Left cardiac atrium (tissue), 4 donors: ENCODE measurements at places on chromosomes 11 and 22.

DNA sequence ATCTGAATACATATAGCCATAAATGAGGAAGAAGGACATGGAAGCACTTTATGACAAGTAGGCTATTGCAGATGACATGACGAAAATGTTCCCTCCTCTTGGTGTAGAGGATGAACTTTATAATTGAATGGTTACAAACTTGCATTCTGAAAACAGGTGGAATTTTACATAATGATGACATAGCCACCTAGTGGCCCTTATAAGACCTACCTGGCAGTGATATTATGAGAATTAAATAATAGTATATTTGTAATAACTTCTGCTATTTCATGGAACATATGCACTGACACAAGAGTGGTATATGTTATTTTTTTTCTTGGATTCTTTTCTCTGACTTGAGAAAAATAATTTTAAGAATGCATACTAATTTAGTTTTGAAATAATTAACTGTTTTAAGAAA lies 22.9 kb downstream of the TRIM22 start:
- no peak for DNase-seq

- DNase-seq, result no peak
These were observed 86.4 kb downstream of the MYO18B start for GRCh38 chr22:25828422-25828821.

DNA sequence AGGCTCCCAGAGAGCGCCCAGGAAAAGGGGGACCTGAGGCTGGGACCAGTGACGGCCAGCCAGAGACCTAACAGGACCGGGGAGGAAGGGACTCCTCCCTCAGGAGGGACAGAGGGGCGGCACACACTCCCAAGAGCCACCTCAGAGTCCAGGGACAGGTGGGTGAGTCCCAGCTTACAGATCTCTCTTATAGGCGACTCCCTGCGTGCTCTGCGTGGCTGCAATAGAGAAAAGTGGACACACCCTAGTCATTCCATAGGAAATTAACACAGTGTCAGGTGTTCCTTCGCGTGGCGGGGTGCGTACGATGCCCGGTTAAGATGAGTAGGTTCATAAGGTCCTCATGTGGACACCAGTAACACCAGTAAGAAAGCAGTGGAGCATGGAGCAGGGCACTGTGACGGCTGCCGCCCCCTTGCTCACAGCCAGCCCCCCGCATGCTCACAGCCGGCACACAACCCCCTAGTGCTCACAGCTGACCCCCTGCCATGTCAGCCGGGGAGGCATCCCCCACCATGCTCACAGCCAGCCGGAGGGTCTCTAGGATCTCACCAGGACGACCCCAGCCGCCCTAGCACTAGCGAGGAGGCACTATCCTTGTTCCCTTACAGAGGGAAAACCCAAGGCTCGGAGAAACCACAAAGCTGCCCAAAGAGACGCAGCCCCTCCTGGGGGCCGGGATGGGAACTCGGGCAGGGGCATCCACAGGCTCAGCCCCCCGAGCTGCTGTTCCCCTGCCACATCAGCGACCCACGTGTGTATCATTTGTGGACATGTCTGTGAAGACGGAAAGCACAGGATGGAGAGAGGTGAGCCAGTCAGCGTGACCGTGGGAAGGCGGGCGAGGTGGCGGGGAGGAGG lies 426.8 kb downstream of the TBC1D22A start:
- no peak for DNase-seq

DNA sequence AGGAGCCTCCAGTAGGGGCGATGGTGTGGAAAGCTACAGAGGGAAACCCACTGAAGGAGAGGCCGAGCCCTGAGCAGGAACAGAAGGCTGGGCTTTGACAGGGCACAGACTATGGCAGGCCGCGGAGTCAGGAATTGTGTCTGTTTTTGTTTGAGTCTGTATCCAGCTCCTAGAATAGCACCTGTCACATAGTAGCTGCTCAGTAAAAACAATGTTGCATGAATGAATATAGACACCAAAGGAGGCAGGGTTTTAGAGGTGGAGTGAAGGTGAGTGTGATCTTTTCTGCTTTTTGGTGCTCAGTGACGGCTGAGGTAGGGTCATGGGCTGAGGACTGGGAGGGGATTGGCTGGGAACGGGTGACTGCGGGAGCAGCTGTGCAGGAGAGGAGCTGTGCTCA lies 18.5 kb upstream of the APOBEC3A start:
- no peak for DNase-seq

- no peak for DNase-seq
These were observed 433.4 kb downstream of the BRD1 start for GRCh38 chr22:49394116-49394785.

- no peak for DNase-seq
These were observed 52.5 kb upstream of the SLC36A4 start for GRCh38 chr11:93250326-93250725.

- DNase-seq, result no peak
These were observed 116.9 kb downstream of the STK33 start for GRCh38 chr11:8477151-8477550.

- DNase-seq, result no peak
These were observed 102.0 kb downstream of the ZNF280B start for GRCh38 chr22:22406445-22407027.

GRCh38 chr11:73931039-73931645 lies 19.7 kb upstream of the DNAJB13 start:
- no peak for DNase-seq

DNA sequence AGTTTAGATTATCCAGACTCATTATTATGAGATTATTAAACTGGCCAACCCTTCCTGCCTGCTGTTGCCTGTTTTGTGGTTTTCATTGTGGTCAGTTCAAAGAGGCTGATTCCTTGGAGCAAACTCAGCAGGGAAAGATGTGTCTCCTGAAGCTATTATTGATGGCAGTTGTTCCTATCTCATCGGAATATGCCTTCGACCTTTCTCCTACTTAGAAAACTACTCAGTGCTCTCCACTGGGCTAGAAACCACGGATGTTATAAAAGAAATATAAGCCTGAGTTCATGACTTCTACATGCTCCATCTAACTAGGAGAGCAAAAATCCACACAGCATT lies 80.2 kb upstream of the NAV2 start:
- DNase-seq, result no peak

- DNase-seq, result no peak
These were observed 1259.7 kb upstream of the RAG2 start for GRCh38 chr11:37857726-37858125.

DNA sequence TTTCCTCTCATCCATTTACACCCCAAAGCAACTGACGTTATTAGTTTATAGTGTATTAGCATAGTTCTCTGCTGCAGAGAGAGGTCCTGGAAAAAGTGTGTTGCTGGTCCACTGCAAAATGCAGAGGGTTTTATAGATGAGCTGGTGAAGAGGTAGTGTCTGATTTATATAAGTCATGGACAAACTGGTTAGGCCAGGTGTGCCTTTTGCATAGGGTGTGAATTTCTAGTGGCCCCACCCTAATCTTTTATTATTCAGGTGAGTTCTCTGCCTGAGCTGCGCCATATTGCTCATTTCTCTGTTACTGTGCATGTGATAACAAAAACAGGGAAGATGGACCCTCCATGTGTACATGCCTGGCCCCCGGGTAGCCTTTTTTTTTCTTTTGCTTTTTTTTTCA lies 43.1 kb upstream of the TRIM77 start:
- no peak for DNase-seq

DNA sequence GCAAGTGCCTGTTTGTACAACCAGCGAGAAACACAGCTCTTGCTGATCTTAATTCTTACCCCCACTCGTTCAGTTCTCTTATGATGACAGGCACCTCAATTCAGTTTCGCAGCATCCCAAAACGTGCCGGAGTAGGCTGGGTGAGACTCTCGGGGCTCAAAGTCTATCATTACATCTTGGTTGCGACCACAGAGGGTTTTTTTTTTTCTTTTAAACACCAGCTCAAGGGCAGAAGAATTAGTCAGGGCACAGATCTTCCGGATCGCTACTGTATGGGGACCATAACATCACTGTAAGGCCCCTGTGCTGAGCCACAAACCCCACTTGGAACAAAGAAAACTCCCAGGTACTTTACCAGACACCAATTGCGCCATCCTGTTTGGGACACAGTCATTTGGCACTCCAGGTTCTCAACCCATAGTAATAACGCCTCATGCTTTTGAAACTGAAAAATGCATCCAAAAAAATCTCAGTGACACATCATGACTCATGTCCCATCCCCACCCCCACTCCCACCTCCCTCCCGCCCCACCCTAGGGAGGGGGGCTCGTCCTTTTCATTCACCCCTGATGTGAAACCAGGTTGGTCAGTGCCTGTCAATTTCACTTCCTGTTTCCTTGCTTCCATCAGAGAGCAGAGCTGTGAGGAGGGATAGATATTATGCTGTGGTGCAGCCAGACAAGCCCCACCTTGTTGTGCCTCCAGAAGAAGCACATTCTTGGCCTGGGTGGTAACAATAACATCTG lies 41.0 kb upstream of the CD5 start:
- DNase-seq, result no peak

DNA sequence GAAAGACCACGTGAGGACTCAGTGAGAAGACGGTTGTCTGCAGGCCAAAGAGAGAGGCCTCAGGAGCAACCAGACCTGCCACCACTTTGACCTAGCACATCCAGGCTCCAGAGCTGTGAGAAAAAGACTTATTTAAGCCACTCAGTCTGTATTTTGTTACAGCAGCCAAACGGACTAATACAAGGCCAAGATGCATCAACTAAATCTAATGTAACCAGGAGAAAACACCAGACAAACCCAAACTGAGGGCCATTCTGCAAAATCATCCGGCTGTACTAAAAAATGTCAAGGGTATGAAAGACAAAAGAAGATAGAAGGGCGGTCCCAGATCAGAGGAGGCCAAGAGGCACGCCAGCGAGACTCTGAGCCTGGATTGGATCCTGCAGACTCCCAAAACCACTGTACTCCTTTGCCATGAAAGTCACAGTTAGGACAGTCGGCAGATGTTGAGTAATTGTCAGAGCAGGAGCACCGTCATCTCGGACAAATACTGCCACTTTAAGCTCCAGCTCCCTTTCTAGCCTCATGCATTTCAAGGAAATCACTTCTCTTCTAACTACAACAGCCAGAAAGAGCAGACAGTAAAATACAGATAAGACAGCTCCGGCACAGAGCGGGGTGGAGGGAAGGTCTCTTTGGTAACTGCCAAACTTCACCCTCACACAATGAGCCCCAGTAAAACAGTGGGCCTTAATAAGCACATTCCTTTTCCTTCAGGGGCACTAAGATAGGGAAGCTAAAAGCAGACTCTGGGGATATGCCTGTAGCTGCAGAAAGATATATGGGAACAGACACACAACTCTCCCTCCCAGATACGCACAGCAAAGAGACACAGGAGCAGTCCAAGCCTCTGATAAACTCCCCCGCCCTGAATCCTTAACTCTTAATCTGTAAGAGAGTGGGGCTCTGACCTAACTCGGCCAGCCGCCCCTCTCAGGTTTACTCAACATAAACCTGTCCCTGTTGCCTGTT lies 3.5 kb upstream of the ZP1 start:
- no peak for DNase-seq

- no peak for DNase-seq
These were observed 22.3 kb upstream of the GLYATL2 start for GRCh38 chr11:58866788-58867187.

DNA sequence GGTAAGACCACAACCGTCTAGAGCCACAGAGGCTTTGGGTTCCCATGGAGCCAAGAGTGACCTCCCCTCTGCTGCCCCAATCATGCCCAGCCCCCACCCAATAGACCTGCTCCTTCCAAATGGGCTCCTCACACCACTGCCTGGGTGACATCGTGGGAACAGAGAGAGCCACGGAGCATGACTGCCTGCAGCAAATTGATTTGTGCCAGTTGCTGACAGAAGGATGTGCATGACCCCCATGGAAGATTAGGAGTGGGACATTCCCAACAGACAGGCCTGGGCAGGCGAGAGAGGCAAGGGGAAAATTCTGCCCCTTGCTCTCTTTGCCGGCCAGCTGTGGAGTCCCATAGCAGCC lies 88.5 kb downstream of the TENM4 start:
- no peak for DNase-seq

GRCh38 chr11:132122735-132123134 lies 752.3 kb downstream of the NTM start:
- no peak for DNase-seq

DNA sequence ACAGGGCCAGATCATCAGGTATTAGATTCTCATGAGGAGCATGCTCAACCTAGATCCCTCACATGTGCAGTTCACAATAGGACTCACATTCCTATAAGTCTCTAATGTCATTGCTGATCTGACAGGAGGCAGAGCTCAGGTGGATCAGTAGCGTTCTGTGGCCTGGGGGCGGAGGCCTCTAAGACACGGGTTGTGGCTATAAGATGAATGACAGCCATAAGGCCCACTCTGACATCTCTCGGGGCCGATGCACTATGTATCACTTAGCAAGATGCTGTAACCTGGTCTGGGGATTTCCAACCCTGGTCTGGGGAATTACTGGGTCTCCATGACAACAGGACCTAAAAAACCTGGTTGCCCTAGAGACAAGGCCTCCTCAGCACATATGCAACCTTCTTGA lies 932.7 kb downstream of the TBC1D22A start:
- DNase-seq, result no peak

DNA sequence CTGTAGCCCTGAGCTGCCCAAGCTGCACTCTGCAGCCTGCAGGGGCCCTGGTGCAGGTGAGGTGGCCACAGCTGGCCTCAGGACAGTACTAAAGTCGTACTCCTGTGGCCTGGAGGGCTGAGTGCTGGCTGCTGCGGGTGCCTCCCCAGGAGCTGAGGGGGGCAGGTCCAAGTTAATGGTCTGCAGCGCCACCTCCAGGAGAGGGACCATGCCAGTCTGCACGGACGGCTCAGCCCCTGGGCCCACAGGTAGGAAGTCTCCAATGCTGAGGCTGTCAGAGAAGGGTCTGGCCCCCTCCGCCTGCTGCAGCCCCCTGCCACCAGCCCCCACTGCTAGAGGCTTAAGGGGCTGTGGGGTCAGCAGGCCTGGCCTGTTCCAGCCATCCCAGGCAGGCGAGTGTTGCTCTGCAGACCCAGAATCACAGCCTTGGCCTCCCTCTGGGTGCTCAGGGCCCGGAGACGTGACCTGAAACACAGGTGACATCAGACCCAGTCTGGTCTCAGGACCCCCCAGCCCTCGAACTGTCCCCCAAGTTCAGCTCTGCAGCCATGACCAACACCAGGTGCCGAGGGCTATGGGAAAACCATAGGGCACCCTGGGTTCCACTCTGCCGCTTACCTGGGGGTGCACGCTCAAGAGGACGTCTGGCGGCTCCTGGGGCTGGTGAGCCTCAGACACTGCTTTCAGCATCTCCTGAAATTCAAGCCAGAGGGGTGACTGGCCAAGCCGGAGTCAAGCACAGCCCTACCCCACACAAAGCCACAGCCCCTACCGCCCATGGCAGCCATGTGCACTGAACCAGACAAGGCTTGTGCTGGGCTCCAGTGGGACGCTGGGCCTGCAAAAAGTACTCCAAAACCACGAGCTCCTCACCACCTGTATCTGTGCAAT lies 20.8 kb downstream of the SELENOO start:
- DNase-seq, result no peak

- DNase-seq, result no peak
These were observed 26.4 kb downstream of the CAPN1 start for GRCh38 chr11:65207918-65208784.
